ENCODE measurements at places on chromosomes 11 and 22.

DNA sequence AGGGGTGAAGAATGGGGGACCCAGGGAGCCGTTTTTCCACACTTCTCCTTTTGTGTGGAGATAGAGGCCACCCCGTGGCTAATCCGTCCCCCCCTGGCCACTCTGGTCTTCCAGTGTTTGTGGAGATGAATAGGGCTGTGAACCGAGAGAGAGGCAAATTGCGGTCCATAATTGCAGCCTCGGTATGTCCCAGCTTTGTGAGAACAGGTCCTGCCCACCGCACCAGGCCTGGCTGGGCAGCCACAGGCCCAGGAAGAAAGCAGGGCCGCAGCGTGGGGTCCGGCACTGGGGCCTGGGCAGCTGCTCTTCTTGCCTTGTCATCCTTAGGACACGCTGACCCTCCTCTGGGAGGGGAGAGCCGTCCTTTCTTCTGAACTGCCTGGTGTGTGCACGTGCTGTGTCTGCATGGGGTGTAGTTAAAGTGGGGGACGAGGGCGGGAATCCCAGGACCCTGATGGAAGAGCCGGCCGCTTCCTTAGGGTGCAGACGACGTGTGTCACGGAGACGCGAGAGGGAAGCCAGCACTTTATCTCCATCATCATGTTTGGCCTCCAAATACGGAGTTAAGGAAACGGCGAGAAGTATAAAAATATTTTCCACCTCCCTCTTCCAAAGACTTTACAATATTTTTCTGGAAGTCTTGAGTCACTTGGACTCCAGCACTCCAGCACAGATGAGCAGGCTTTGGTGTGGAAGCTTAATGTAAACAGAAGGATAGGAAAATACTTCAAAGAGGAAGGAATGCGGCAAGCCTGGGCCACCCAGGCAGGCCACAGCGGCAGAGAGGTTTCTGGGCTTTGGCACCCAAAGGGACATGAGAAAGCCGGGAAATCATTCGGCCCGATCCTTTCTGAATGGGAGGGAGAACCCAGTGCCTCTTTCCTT, 1248.4 kb downstream of the BRD1 start:
- DNase-seq, result no peak

GRCh38 chr11:119172513-119172912, 4.0 kb downstream of the NLRX1 start:
- DNase-seq, result no peak

GRCh38 chr11:103528046-103528445, 418.8 kb downstream of the DYNC2H1 start:
- DNase-seq, result no peak

GRCh38 chr11:12245091-12245490, 132.3 kb upstream of the PARVA start:
- DNase-seq, result no peak

DNA sequence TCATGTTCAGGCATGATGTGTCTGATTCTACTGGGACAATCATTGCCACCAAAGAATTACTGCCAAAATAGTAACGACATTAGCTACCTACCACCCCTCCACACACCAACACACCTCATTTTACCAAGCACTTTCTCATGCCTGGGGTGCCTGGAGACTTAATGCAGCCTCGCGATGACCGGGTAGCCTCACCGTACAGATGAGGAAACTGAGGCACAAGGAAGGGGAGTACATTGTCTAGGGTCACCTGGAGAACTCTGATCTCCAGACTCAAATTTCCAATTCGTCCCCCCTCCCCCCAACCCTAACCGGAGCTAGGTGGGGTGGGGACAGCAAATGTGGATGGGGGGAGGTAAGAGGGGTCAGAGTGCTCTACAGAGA, 2.7 kb upstream of the RTN4RL2 start:
- no peak for DNase-seq

DNA sequence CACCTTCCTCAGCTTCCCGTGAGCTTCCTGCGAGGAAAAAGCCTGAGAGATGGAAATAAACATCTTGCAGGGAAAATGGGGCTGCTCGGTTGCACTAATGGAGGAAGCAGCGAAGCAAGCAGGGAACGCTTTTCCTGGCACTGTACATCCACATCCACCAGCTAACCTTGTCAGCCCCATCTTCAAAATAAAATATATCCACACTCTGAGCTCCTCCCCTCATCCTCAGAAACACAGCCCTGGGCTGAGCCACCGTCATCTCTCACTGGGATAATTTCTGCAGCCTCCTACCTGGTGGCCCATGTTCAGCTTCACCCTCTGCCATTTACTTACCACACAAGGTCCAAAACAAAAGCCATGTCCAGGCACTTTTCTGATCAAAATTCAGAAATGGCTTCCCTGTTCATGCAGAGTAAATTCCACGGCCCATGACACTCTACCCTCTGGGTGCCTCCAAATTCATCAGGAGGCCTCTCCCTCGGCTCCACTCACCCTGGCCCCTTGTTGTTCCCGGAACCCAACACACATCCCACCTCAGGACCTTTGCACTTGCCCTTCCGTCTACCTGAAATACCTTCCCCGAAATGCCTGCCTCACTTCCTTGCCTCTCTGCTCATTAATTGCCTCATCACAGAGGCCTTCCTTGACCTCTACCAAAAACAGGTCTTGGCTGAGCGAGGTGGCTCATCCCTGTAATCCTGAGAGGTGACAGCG, 13.0 kb downstream of the C11orf86 start:
- DNase-seq, result no peak

DNA sequence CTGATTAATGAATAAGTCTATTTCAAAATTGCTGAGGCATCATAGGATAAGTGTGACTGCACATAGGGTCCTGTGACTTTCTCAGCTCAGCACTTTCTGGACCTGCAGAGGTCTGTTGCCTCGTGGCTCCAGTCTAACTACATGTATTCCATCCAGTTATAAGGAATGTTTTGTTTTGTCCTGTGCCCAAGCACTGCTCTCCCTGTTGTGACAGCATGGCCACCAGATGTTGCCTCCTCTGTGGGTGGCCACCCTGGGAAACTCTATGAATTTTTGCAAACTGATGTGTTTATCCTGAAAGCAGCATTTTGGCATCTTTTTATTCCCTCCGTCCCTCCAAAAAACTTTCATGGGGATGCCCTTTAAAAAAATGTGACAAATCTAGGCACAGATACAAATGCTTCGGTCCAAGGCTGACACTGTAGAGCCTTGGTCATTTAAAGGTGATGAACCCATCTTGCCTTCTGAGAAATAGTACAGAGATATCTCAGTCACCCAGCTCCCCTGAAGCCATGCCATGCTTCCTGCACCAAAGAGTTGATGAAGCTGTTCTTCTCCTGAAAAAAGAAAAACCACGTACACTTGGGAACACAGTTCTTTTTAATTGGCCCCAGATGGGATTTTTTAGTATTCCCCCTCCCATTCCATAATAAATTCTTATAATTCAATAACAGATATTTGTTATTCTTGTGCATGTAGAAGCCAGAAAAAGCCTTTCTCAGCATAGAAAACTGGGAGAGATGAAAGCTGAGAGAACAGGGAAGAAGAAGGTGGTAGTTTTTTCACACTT, 72.6 kb downstream of the CCDC34 start:
- DNase-seq, result no peak

DNA sequence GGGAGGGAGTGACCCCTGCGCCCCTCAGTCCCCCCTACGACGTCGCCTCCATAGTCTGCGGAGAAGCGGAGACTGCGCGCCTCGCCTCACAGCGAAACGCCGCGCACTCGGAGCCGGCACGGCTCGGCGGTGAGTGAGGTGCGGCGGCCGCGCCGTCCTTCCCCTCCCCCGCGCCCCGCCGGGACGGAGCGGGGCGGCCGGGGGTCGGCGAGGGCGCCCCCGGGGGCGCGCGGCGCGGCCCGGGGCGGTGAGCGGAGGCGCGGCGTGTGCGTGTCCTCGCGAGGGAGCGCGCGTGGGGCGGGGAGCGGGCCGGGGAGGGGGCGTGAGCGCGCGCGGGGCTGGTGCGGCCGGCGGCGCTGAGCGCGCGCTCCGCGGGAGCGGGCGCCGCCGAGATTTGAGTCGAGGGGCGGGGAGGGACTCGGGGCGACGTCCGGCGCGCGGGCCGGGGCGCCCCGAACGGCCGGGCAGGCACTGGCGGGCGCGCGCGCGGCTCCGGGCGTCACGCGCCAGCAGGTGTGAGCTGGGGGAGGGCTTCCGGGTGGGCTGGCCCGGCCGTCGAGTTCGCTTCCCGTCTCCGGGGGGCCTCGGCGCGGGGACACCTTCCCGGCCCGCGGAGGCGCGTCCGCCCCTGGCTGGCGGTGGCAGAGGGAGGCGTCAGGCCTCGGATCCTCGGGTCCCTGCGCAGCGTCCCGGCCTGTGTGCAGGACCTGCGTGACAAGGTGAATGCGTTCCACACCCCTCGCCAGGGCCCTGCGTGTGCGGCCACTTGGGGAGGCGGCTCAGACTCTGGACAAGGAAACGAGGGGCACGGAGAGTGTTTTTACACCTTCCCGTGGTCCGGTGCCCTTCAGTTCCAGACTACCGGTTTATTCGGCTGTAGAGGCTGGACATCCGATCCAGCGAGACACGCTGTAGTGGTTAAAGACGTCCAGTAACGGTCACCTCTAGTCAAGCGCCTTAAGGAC, 50.4 kb downstream of the FAM83F start:
- DNase-seq, result no peak

DNA sequence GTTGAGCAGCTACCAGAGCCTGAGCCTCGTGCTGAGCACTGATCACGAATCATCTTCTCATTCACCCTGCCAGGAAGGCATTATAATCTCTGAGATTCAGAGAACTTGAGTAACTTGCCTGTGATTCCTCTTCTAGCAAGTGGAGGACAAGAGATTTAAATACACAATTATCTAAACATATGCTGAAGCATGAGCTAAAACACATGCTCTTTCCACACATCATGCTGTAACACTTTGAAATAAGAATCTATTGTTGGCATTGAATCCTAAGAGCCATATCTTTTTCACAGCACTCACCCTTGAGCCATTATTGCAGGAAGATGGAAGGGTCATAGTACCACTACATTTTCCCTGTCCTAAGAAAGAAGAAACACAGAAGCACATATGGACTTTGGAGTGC, 722.5 kb upstream of the API5 start:
- DNase-seq, result no peak

DNA sequence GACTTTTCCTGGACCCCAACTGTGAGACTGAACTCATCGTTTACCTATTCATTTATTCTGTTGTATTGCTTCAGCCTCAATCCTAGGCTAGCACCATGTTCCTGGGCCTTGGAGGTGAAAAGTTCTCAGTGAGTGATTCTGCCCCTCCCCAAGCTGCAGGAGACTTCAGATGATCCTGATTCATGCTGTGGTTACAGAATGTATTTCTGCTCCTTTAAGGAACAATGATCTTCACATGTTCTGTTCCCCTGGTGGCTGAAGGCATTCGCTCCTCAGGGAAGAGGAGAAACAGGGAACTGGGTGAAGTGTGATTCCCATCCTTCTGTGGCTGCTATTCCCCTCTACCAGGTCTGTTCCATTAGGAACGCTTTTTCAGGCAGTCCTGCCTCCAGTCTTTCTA, 2.4 kb downstream of the OR52E1 start:
- no peak for DNase-seq

DNA sequence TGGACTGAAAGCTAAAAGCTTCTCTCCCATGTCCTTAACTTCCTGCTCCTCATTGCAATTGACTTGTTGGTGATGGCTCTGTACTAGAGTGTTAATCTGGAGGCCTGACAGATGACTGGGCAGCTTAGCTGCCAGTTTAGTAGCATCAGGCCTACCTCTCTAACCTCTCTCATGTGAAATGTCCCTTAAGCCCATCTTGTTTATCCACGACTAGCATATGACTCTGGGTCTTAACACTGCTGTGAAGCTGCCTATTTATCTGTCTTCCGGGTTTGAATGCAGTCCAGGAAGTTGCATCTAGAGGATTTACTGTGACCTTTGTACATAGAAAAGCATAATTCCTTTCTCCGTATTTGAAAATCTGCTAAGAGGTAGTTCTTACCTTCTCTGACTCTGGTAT, 85.3 kb upstream of the HORMAD2 start:
- no peak for DNase-seq

GRCh38 chr11:81420668-81421250, 1312.9 kb downstream of the FAM181B start:
- no peak for DNase-seq

- DNase-seq, result no peak
Observed at GRCh38 chr11:89279176-89279575, 101.5 kb downstream of the TYR start.

GRCh38 chr11:41845066-41845465, 385.6 kb upstream of the LRRC4C start:
- DNase-seq, result no peak

DNA sequence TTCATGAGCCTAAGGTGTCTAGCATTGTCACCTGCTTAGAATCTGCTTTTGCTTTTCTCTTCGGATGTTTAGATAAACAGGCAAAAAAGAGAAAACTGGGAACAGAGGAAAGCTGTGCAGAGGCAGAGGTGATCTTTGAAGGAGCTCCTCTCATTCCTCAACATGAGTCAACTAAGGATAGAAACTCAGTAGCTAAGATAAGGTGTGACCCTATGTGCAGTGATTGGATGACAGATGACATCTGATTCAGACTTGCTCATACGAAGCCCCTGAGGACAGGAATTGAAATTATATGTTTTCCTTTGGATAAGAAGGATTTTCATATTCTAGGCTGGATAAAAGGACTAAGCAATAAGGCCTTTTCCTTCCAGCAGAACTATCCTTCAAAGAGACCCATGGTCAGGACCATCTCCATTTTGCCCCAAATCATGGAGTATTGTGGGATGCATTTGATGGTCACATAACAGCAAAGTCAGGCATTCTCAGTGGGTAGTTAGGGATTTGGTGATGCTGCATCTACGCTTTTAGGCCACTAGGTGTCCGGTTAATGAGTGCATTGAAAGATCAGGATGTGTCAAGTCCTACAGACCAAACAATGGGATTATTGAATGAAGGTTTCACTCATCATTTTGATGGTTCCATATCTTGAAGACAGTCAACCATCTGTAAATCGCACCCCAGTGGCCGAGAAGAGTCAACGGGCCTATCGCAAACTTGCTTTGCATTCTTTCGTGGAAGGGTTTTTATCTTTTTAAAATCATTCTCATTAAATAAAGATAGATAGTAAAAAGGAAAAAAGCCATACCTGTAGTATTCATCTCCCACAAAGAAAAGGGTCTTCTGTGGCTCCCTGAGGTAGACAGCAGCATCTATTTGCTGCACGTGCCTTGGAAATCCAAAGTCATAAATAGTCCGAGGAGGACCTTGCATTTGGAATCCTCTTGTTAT, 32.2 kb downstream of the MMP20 start:
- DNase-seq, result no peak

DNA sequence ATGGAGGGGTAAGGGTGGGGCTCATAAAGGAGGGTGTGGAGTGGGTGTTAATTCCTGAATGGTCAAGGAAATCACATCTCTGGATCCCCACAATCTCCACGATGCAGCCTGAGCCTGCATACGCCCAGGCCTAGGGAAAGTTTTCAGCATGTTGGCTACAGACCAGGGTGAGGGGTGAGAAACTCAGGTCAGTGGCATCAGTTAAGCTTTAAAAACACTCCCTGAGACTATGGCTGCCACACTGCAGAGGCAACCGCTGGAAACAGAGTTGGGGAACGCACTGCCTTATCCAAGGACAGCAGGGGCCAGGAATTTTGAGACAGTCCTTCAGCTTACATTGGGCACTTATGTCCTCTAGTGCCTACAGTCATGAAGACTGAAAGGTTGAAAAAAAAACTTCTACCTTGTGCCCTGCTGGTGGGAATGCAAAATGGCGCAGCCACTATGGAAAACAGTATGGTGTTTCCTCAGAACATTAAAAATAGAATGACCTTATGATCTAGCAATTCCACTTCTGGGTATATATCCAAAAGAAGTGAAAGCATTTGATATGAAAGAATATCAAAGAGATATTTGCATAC, 19.7 kb downstream of the DKK3 start:
- DNase-seq, result no peak

GRCh38 chr22:40051322-40051721, 56.6 kb downstream of the FAM83F start:
- DNase-seq, result no peak
